ENCODE measurements at places on chromosomes 2 and 18.
A peak's percentile ranks its signal among the peaks of the same experiment; 100 is the strongest.

DNA sequence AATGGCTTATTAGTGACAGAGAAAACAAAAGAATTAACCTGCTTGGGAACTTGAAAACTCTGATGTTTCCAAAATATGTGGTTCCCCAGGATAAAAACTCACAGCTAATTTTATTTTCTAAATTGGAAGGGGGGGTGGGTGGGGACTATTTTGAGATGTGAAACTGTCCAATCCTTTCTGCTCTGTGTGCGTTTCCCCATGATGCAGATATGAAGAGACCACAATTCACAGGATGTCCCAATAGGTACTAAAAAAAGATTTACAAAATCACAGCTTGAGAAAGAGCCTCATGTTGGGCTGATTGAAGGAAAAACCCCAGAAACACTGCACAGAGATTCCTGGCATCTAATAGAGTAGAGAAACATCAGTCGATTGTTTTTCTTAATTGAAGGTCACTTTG, 273.2 kb downstream of the ARHGAP15 start:
- DNase-seq = no peak

- DNase-seq = no peak
Observed at GRCh38 chr2:204268971-204269370, 276.3 kb upstream of the PARD3B start.

GRCh38 chr2:232432598-232433184, 23.3 kb upstream of the ALPI start:
- no peak for DNase-seq

DNA sequence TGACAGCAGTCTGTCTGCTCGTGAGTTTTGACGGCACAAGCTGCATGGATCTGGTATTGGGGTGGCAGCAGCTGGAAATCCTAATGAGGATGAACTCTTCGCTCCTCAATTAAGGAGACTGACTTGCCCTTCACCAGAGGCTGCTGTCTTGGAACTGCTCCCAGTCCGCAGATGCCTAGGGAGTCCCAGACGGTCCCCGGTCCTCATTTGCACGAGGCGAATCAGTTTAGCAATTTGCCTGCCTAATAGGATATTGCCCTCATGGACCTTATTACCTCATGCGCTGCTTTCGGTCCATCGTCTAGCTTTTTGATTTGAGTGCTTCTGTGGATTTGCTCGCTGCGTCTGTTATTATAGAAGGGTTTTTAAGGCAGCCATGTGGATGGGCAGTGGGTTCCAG, 40.6 kb downstream of the ASAP2 start:
- no peak for DNase-seq

- no peak for DNase-seq
Observed at GRCh38 chr2:68345129-68345875, 19.8 kb upstream of the PLEK start.

DNA sequence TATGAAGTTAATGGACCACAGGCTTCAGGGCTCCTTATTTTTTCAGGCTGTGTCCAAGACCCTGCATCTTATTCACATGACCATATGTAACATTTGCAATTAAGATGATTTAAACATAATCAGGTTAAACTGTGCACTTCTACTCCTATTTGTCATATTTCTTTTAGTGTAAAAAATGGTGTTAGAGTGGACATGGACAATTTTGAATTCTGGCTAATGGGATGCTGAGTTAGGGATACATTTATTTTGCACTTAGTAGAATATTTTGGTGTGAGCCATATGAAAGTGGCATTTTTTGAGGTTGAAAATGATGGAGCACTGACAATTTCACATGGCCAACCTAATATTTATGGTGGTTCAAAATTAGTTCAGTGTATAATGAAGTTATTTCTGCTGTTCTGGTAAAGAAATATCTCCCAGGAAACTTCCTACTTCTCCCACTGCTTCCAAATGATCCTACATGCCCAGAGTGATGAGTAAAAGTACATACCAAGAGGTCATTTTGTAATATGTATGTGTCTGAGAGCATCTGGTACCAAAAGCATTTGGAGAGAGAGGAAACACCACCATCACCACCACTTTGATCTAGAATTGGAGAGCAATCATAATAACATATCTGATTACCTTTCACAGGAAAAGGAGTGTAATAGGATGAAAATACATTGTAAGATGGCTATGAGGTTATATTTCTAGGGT, 36.0 kb downstream of the GULP1 start:
- no peak for DNase-seq

DNA sequence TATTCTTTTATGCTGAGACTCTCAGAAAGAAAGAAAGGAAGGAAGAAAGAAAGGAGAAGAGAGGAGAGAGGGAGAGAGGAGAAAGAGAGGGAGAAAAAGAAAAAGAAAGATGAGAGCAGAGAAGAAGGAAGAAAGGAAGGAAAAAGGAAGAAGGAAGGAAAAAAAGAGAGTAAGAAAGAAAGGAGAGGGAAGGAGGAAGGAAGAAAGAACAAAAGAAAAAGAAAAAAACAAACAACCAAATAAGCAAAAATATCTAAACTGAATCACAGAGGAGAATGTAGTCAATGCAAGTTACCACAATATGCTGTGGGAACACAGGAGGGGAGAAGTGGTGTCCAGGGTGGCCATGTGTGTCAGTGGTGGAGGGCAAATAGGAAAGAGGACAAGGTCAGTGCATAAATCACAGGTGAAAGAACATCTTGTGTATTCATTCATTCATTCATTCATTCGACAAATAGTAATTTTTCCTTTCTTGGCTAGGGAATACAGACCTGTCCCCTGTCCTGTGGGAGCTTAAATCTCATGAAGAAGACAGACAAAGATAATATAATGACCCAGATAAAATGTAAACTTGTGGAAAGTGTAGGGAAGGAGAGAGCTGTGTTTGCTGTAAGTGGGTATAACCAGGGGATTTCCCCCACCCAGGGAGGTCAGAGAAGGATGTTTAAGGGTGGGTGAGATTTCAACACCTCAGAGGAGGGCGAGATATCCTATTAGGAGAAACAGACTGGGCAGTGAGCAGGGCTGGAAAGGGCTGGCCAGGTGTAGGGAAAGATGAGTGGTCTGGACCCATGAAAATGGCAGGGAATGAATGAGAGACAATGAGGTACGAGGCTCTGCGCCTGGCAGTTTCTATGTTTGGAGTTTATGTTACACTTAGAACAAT, 50.7 kb downstream of the IL1R2 start:
- DNase-seq = no peak

DNA sequence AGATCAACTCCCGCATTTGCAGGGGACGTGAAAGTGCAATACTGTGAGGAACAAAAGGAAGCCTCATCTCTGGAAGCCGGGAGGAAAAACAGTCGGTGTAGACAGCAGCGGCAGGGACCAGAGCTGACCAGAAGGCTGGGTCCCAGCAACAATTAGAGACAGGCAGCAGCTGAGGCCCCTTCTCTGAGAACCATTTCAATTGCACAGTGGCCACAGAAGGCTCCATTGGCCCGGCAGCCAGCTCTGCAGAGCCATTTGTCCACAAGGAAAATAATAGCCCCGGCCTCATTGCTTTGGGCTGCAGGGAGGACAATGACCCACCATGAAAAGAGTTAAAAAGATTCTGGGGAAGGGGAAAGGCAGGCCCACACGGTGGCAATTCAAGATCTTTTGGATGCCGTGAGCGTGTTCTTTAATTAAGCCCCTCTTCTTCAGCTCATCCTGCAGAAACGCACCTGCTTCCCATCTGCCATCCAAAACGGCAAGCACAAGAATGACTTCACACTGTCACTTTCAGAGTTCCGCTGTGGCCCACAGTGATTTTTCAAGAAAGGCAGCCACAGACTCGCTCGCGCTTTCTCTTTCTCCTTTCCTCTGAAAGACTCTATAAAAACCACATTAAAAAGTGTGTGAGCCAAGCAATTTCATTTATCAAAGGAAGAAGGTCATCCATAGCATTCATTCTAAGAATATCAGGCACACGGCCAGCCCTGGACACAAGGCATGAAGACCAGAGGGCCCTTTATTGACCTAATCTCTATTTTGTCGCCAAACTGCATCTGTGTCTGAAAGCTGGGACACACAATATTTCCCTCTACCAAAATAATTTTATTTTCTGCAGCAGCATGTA, 293.6 kb downstream of the SOX11 start:
- DNase-seq = no peak

DNA sequence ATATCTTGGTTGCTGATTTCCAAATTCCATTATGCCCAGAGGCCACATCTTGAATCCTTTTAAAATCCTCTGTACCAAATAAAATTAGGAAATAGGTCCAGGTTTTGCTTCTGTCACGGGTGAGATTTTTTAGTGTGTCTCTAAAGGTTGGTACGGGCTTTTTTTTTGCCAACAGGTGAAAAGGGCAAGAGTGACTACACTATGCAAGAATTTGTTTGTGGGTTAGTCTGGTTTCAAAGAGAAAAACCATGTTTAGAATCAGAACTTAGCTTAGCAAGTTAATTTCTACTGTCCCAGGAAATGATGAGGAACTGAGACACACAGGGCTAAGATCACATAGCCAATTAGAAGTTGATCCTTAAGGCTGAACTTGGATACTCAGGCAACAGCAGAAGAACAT, 41.7 kb downstream of the POLR1A start:
- DNase-seq = peak; percentile 64

DNA sequence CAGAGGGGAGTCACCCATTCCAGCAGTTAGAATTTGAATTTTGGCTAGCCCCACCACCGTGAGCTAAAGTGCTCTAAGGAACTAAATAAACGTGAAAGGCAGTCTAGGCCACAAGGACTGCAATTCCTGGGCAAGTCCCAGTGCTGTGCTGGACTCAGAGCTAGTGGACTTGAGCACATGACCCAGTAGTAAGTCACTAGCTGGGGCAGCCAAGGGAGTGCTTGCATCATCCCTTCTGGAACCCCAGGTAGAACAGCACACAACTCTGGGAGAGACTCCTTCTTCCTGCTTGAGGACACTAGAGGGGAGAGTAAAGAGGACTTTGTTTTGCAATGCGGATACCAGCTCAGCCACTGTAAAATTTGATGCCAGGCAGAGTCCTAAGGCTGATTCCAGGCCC, 672.2 kb downstream of the CPS1 start:
- no peak for DNase-seq

DNA sequence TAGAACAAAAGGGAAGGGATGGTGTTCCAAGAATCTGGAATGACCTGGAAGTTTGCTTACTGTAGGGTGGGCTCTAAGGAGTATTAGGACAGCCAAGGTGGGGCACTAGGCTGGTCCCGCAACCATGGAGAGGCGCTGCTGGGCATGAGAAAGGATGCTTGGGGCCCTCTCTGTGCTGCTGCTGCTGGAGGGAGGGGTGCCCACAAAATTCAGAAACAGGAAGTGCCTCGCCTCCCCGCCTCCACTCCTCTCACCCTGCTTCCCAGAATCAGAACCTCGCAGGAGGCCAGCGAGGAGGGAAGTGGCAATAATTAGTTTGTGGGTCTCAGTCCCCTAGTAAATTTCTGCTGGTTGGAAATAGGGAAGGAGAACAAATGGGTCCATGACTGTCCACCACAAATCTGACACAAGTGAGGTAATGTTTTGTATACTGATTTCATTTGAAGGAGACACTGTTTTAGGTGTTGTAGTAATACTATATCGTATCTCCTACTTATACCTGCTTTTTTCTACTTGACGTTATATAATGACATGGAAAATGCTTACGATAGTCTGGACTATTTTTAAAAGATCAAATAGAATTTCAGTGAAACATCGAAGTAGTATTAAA, 7.9 kb upstream of the PDCL3 start:
- no peak for DNase-seq

GRCh38 chr2:170481201-170481600, 233.9 kb upstream of the SP5 start:
- DNase-seq = no peak

GRCh38 chr18:63894106-63894772, 6.7 kb downstream of the SERPINB2 start:
- no peak for DNase-seq

DNA sequence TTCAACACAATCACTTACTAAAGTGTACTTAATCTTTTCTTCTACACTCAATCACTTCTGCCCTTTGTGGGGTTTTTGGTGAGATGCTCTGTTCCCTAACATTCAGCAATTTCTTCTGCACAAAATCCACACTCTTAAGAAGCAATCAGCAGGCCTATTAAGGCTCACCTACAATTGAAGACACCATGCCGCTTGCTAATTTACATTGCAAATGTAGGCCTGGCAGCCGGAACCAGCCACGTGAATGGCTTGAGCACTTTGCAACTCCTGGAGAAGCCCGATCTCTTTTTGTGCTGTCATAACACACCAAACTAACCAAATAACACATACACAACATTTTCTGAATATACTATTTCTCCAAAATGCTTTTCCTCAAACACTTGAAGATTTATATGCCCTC, 66.3 kb downstream of the NYAP2 start:
- DNase-seq = no peak

- no peak for DNase-seq
Observed at GRCh38 chr2:182933629-182934028, 67.2 kb upstream of the FRZB start.

GRCh38 chr2:27720004-27720551, 51.4 kb upstream of the MRPL33 start:
- DNase-seq = peak; percentile 95

DNA sequence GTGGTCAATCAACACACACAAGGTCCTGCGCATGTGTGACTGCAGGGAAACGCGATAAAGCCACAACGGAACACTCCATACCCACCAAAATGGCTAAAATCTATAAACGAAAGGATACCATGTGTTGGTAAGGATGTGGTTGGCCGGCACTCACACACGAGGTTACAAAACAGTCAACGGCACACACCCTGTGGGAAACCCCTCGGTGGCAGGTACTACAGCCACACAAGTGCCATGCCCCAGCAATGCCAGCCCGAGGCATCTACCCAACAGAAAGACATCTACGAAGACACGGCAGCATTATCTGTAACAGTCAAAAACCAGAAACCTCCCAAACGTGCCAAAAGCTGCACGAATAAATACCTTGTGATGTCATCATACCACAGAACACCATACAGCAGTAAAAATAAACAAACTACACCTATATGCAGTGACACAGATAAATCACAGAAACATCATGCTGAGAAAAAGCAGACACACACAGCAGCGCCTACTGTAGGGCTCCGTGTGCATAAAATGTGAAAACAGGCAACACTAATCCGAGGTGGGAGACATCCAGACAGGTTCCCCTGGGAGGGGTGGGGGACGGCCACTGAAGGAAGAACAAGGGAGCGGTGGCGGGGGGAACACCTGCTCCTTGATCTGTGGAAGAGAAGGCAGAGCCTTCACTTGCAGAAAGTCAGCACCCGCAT, 36.7 kb downstream of the HDAC4 start:
- no peak for DNase-seq

- no peak for DNase-seq
Observed at GRCh38 chr2:132902626-132903025, 232.6 kb upstream of the LYPD1 start.

All from mesenchymal stem cell (in vitro differentiated cells and primary cell).